ENCODE measurements at places on chromosomes 1 and 21. TPM values are rescaled to one million over a fixed set of nuclear protein-coding genes. Genes with fewer than 3 reads are reported as not detected.

NOC2L gene
- total RNA-seq: 61.4 TPM

BSND gene
- not detected for total RNA-seq

KANK4 gene
- not detected for total RNA-seq

MCOLN2 gene
- total RNA-seq: 3.8 TPM

SELL gene
- total RNA-seq: 190 TPM

OR2AK2 gene
- total RNA-seq: not detected

HENMT1 gene
- total RNA-seq: 41.5 TPM

EVA1B gene
- 8.0 TPM for total RNA-seq

PLA2G5 gene
- not detected for total RNA-seq

RBP7 gene
- total RNA-seq: 2.3 TPM

ADGRB2 gene
- total RNA-seq: 7.6 TPM

TRIM67 gene
- not detected for total RNA-seq

TCHH gene
- not detected for total RNA-seq

KLHDC8A gene
- total RNA-seq: not detected

TNFRSF18 gene
- 81.9 TPM for total RNA-seq

FHAD1 gene
- total RNA-seq: 1.9 TPM

CHAF1B gene
- total RNA-seq: 7.9 TPM

RUNX3 gene
- 630 TPM for total RNA-seq

NTRK1 gene
- 2.4 TPM for total RNA-seq

B3GALT5 gene
- not detected for total RNA-seq

HPDL gene
- not detected for total RNA-seq

RNPEP gene
- 50.2 TPM for total RNA-seq

CASZ1 gene
- 55.9 TPM for total RNA-seq

LEMD1 gene
- total RNA-seq: not detected

PCP4 gene
- total RNA-seq: not detected
